NCI-H2029 (cell line): ENCODE measurements at places on chromosomes 11 and 22.
A peak's percentile ranks its signal among the peaks of the same experiment; 100 is the strongest.

DNA sequence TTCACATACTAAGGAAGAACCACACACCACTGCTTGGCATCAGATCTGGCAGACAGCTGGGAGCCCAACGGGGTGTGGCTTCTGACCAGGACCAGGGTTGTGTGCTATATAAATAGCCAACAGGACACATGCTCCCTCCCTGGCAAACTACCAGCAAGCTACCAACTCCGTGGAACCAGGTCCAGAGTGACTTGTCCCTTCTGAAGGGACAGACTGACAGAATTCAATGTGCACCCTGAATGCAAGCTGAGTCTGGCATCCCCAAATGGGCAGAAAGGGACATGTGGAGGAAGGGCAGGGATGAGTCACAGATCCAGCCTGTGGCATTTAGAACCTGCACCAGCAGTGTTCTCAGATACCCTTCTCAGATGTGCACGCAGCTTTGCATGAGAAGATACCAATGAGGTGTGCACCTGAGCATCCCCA is 92.9 kb downstream of the MICAL3 start:
- no peak for DNase-seq

DNA sequence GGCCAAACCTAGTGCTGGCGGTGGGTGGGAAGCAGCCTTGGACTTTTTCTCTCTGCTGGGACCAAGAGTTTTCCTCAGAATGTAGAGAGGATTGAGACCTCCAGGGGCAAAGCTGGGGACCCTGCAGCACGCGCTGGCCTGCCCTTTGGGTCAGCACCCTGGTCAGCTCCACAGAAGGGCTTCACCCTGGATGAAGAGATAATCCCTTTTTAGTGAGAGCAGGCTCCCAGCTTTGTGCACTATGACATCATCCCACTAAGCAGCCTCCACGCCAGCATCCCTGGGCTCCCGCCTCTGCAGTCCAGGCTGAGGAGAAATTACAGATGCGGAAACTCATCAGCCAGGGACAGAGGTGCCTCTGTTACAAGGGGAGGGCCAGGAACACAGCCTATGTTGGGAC is 23.5 kb downstream of the DRICH1 start:
- DNase-seq: no peak

DNA sequence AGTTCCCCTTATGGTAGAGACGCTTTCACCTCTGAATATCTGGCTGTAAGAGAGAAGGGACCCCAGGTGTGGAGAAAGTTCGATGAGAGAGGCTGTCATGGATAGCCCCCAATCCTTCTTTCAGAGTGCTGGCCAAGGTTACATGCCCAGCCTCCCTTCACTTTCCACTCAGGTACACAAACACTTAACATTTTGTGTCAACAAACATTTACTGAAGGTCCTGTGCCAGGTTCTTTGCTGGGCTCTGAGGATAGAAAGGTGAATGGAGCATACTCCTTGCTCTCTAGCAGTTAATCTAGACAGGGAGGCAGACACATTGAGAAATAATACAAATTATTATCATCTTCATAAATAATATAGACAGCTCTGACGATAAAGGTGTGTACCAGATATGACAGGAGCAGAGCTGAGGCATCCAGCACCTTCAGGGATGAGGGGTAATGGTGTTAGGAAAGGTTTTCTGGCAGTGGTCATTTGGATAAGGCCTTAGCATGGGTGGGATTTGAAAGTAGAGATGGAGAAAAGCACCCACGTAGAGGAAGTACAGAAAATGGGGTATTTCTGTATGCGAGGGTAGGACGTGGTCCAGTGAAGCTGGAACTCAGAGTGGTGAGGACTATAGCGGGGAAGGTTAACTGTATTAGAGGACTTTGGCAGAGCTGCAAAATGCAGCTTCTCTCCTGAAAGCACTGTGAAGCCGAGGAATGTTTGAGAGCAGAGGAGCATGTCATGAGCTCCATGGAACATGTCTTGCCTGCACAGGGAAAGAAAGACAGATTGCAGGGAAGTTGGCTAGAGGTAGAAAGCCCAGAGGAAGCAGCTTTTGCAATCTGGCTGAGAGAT is 19.6 kb downstream of the PPFIBP2 start:
- DNase-seq: peak; percentile 33

DNA sequence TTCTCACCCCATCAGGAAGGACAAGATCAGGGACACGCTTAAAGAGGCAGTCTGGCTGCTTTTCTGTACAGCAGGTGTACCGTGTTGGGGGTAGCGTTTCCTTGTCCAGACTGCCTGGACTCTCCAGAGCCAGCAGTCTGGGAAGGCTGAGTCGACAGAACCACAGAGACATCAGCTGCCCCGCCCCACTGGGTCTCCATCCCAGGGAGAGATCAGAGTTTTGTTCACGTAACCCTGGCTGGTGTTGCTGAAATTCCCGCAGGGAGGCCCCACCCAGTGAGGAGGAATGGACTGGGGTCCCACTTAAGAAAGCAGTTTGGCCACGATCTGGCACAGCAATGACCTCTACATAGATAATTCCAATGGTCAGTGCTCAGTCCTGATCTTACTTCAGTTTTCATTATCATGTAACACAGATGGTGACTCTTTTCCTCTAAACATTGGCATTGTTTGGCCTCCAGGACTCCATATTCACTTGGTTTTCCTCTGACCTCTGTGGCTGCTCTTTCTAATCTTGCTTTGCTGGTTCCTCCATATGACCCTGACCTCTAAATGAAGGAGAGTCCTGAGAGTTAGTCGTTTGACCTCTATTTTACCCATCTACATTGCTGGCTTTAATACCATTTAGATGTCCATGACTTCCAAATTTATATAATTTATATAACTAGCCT is 89.6 kb upstream of the LRRC55 start:
- DNase-seq: no peak

- DNase-seq: no peak
These were observed 15.0 kb downstream of the ROBO3 start for GRCh38 chr11:124880290-124880611.

DNA sequence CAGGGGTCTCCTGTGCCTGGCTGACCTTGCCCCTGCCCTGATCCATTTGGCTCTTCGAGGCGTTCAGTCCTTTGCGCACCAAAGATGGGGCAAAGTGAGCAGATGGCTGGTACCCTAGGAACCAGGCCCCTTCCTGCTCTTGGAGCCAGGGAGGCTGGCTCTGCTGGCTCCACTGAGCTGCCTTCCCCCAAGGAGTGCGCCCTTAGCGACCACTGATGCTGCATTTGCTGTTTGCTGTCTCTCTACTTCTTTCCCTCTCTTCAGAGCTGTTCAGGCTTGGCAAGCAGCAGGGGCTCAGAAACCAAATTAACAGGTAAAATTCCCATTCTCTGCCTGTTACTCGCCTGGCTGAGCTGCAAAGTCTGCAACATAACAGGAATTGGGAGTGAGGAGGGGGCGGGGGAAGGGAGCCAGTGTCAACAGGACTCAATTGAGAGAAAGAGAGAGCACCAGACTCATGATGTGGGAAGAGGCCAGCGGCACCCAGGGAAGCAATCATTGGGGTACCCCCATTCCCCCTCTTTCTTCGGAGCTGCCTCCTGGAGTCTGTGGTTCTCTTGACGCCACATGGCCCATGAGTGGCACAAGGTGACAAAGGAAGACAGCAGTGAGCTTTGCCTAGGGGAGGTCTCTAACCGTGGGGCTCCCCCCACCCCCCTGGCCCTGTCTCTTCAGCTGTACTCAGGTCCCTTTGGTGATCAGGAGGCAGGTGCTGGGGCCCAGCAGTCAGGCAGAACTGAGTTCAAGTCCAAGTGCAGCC is 102.3 kb downstream of the TP53I11 start:
- no peak for DNase-seq

- no peak for DNase-seq
These were observed 4.8 kb upstream of the PRR33 start for GRCh38 chr11:1896468-1896867.

DNA sequence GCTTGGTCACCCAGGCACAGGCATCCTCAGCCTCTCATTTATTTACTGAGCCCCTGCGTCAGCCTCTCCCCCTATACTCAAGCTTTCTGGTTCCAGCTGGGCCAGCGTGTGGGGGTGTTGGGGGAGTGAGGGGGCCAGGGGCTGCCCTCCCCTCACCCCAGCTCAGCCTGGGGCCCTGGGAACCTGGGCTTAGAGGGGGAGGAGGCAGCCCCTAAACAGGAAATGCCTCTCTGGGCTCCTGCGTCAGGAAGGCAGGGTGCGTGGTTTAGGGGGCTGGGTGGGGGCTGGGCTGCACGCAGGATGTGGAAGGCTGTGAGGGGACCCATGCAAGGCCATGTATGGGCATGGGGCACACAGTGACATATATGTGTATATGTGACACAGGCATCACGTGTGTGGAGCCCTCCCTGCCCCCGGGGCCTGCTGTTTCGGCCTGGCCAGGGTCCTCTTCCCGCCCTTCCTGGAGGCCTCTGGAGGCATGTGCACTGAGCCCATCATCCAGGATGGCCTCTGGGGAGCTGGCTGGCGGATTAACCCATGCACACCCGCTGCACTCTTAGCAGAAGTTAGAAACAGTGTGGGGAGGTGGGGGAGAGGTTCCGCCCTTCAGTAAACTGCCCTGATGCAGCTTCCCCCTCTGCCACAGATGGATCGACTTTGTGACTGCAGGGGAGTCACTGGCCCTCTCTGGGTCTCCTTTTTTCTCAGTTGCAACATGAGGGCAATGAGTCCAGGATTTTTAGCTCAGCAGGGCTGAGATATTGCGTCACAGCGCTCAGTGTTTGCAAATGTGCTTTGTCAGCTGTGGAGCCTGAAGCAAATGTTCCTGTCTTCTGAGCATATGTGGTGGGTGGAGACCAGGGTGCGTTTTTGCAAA is 1.1 kb upstream of the CD248 start:
- DNase-seq: no peak

GRCh38 chr11:35193767-35194166 is 54.8 kb downstream of the CD44 start:
- DNase-seq: no peak

GRCh38 chr22:24128631-24129262 is 52.5 kb upstream of the SUSD2 start:
- DNase-seq: peak; percentile 82

GRCh38 chr11:99671808-99672409 is 651.2 kb downstream of the CNTN5 start:
- no peak for DNase-seq

DNA sequence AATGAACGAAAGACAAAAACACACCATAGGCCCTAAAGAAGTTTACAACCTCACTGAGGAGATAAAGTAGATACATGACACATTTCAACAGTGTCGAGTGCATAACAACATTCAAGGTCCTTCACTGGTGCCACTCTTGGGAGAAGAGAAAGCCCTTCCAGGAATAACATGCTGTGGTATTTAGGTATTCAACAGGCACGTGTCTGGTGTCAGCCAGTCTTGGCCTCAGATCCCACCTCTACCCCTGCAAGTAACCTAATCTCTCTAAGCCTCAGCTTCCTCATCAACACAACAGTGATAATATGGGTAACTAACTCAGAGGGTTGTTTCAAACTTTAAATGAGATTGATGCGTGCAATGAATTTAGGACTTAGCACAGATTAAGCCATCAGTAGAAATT is 235.0 kb upstream of the ZC3H12C start:
- no peak for DNase-seq

DNA sequence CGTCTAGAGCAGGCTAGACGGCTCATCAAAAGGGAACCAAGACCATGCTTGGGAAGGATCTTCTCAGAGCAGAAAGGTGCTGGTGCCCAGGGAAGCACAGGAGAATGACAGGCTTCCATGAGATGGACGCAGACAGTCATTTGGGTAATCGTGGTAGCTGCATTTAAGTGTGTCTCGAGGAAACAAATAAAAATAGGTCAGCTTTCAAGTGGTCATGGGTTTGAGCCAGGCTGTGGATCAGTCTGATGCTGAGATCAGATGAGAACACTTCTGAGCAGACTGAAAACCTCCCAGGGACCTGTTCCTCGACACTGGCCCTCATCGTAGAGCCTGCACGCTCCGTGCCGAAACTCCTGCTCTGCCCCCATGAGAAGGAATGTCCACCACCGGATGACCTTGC is 4.7 kb downstream of the CARS1 start:
- no peak for DNase-seq

GRCh38 chr22:41062146-41062545 is 30.2 kb upstream of the EP300 start:
- no peak for DNase-seq

DNA sequence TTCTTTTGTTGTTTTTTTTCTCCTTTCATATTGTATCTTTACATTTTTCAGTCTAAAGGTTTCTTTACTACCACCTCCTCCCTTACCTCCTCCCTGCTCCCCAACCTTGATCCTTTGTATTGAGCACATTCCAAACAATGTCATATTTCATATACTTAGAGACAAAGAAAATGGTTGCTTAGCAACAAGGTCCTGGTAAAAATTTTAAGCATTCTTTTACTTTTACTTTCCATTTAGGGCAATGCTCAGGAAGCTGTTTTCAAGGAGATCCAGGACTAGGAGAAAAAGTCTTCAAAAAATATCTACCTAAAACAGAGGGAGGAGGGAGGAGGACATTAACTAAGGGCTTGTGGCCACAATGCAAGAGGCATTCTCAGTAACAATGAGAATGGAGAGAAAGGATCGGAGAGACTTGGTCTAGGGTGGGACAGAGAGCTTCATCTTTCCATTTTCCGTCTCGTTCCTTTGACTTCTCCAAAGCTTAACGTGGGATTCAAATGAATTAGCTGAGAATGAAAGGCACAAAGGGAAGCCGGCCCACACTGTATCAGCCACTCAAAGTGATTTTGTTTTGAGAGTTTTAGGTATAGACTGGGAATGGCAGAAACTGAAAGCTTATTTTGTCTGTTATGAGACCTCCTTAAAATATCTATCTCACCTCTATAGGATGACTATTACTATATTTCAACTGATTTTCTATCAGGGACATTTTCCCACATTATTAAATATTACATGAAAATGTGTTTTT is 455.7 kb downstream of the RAB38 start:
- DNase-seq: no peak

DNA sequence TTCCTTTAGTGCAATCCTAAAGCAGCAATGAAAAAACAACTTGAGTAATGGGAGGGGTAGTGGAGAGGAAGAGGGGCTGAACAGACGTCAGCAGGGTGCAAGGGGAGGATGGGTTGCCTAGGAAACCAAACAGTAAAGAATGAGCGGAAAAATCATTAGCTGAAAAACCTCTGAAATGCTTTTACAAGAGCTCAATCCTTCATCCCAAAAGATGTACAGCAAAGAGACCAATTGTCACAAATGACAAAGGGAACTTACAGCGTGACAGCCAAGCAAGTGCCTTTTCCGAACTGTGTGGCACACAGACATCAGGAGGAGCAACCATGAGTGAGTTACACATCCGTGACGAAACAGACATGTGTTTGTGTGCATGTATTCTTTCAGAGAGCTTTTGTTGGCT is 104.6 kb downstream of the SIK3 start:
- DNase-seq: no peak

DNA sequence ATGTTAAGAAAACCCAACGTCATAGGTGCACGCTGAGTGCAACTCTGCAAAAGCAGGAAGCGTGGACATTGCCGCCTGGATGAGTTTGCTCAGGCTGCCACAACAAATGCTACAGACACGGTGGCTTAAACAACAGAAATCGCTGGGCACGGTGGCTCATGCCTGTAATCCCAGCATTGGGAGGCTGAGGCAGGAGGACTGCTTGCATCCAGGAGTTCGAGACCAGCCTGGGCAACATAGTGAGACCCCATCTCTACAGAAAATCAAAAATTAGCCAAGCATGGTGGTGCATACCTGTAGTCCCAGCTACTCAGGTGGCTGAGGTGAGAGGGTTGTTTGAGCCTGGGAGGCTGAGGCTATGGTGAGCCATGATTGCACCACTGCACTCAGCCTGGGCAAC is 13.4 kb upstream of the PGA3 start:
- DNase-seq: no peak
